Stimulated activated CD4-positive, alpha-beta T cell treated with anti-CD3 and anti-CD28 coated beads, Interleukin-1b, Interleukin-23, amount 100 ng/mL, for 4 hours (primary cell): ENCODE measurements at places on chromosomes 7 and 10.

- DNase-seq: no peak
Measured at GRCh38 chr7:141640239-141640840, 61.6 kb downstream of the DENND11 start.

DNA sequence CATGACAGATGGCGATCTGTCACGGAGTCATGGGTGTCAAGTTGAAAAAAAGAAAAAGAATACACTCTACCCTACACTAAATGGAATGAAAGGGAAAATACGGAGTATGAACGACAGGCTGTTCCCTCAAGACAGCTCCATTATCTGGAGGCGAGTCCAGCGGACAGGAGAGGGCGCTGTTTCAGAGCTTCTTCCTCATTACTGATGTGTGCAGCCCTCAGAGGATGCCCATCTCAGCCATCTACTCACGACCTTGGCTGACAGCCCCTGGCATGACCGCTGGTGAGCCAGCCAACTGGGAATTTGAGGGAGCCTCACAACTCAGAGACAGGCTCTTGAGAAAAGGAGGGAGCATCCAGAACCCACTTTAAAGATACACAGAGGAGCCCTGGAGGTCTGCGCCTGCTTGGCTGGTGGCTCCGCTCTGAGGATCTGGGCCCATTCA is 49.6 kb upstream of the SMNDC1 start:
- DNase-seq: peak; percentile 71

DNA sequence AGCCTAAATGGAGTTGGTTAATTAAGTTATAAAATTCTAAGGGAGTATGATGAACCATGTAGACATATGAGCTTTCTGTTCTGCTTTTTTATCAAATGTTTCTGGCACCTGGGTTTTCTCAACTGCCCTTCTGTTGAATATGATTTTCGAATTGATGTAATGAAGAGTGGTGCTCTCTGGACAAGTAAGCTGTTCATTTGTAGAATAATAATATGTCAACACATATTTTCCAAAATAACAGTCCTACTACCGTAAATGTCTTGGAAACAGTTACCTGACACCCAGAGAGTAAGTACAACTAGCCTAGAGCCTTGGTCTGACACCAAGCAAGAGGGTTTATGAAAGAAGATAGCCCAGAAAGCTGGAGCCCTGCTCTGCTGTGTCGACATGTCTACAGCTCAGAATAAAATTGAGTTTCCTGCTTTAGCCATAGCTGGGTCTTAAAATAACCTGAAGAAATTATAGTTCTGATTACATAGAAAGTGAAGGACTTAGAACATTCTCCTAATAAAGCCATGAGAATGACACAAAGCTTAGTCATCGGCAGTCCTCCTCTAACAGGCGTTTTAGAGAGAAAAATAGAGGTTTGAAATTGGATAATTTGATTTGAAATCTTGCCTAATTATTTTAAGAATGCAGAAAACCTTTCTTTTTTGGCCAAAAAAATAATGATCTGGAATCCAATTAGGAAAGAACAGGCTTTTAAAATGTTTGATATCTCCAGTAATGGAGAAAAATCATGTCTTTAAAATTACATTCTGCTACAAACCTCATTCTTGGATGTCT is 25.1 kb downstream of the HDAC9 start:
- DNase-seq: no peak

DNA sequence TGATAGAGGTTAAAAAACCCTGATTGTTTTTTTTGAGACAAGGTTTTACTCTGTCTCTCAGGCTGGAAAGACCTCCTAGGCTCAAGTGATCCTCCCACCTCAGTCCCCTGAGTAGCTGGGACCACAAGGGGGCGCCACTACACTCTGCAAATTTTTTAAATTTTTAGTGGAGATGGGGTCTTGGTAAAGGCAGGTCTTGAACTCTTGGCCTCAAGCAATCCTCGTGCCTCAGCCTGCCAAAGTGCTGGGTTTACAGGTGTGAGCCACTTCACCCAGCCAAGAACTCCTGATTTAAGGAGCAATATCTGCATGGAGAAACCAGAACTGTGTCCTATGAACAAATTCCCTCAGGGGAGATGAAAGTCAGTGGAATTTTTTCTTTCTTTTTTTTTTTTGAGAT is 7.3 kb upstream of the KLHDC10 start:
- peak; percentile 61 for DNase-seq

- DNase-seq: no peak
Measured at GRCh38 chr10:128003521-128003920, 96.6 kb downstream of the PTPRE start.

GRCh38 chr7:136859803-136860202 is 8.6 kb upstream of the CHRM2 start:
- no peak for DNase-seq

GRCh38 chr7:16755397-16755796 is 1.8 kb downstream of the TSPAN13 start:
- DNase-seq: no peak

- DNase-seq: no peak
Measured at GRCh38 chr10:44724415-44725174, 186.5 kb upstream of the TMEM72 start.

GRCh38 chr10:100045592-100045991 is 35.8 kb upstream of the DNMBP start:
- DNase-seq: no peak

GRCh38 chr7:150377196-150377595 is 1.9 kb upstream of the ZNF775 start:
- DNase-seq: no peak

GRCh38 chr7:104254696-104255095 is 46.9 kb upstream of the ORC5 start:
- no peak for DNase-seq

- DNase-seq: peak; percentile 68
Measured at GRCh38 chr7:155069992-155070751, at the start of gene HTR5A. Gene HTR5A (plus strand): TSS chr7:155070324. CDS start chr7:155070900, 576 bp downstream.

GRCh38 chr10:119538632-119539358 is 3.7 kb downstream of the RGS10 start:
- DNase-seq: no peak

GRCh38 chr7:24882989-24883621 is 96.9 kb downstream of the OSBPL3 start:
- no peak for DNase-seq

GRCh38 chr7:121300685-121301420 is 27.9 kb upstream of the WNT16 start:
- DNase-seq: no peak

GRCh38 chr7:12518920-12519681 is 51.4 kb upstream of the SCIN start:
- no peak for DNase-seq

DNA sequence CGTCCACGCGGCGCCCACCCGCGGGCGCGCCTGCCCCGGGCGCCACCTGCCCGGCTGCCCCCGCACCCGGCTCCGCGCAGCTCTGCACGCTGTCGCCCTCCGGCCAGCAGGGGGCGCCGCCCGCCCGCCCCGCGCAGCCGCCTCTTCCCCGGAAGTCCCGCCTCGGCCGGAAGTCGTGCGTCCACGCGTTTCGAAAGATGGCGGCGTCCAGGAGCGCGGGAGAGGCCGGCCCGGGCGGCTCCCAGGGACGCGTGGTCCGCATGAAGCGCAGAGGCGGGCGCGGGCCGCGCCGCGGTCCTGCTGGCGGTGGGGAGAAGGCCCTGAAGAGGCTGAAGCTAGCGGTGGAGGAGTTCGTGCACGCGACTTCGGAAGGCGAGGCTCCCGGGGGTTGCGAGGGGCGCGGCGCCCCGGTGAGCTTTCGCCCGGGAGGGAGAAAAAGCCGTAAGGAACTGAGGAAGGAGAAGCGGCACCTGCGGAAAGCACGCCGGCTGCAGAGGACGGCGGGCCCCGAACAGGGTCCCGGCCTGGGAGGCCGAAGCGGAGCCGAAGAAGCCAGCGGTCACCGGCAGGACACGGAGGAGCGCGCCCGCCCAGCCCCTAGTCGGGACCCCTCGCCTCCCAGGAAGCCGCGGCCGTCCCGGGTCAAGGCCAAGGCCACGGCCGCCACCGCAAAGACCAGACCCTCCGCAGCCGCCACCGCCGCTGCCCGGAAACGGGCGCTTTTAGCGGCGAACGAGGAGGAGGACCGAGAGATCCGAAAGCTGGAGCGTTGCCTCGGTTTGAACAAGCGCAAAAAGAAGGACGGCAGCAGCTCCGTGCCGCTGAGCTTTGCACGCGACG is at the start of gene NOM1:
Gene NOM1 (plus strand): TSS at position 172 of the 840 bp plus-strand sequence. CDS start 26 bp downstream, at position 198.
- DNase-seq: peak; percentile 93

DNA sequence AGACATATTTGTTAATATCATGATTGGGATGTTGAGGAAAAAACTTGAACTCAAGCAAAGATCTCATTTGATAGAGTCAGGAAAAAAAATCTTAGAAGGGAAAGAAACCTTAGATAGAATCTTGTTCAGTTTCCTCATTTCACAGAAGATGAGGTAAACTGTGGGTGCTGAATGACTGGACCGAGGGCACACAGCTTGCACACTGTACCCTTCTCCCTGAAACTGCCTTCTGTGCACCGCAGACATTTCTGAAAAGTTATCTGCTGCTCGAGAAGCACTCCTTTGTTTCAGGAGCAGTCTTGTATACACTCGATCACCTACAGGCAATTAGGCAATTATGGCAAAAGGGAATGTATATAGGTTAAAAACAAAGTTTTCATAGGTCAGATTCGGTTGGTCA is 167.4 kb downstream of the SKAP2 start:
- DNase-seq: no peak

GRCh38 chr7:142811154-142811737 is 40.5 kb downstream of the PRSS2 start:
- no peak for DNase-seq

DNA sequence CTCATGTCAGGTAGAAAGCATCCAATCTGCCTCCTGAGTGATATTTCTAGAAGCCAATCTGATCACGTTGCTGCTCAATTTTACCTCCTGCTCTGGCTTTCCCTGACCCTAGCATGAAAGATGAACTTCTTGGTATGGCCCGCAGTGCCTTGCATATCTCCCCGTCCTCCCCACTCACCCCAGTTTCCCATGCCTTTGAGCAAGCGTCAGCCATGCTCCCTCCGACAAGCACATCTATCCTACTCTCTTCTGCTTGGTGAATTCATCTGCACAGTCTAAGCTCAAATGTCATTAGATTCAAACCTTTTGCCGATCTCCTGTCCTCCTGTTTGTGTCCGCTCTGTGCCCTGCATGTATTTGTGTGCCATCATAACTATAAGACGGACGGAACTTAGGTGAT is 6.2 kb upstream of the TBXAS1 start:
- DNase-seq: no peak

- DNase-seq: no peak
Measured at GRCh38 chr10:122555442-122555841, 5.1 kb upstream of the DMBT1 start.

- no peak for DNase-seq
Measured at GRCh38 chr7:69781412-69781846, 183.2 kb downstream of the AUTS2 start.

DNA sequence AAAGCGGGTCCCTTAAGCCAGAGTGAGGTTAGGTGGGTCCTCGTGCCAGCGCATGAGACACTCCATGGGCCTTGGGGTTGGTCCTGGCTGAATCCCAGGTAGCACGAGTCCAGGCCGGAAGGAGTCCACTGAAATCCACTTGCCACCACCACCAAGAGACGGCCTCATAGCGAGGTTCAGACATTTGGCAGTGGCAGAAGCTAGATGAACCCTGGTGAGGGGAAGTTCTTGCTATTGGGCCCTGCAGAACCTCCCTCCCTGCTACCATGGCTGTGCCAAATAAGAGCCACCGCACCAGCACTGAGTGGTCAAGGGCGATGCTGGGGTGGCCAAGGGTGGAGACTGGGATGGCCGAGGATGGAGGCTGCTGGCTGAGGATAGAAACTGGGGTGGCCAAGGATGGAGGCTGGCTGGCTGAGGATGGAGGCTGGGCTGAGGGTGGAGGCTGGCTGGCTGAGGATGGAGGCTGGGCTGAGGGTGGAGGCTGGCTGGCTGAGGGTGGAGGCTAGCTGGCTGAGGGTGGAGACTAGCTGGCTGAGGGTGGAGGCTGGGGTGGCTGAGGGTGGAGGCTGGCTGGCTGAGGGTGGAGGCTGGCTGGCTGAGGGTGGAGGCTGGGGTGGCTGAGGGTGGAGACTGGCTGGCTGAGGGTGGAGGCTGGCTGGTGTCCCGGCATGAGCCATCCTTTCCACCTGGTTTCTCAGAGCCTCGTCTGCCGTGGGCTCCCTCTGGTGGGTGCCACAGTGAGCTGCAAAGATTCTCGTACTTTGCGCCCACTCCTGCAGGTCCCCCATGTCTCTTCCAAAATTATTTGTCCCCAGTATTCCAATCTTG is 88.2 kb downstream of the ELFN1 start:
- DNase-seq: peak; percentile 15

- DNase-seq: no peak
Measured at GRCh38 chr10:22618078-22618785, 96.1 kb downstream of the PIP4K2A start.

GRCh38 chr10:24269476-24269875 is 60.5 kb downstream of the KIAA1217 start:
- no peak for DNase-seq

GRCh38 chr7:129150199-129150996 is 5.9 kb downstream of the TSPAN33 start:
- DNase-seq: no peak

DNA sequence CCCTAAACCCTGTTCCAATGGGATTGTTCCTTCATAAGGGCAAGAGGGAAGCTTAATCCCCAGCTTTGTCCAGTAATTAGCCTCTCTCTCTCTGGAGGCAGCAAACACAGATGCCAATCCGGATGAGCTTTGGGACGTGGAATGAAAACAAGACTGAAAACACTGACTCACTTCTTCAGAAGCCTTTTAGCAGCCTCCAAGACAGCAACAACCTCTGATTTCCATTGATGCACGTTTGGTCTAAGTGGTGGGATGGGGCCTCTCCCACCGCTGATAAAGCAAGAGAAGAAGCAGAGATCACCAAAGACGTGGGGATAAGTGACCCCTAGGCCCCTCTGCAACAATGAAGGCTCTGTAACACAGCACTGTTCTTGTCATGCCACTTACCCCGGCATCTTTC is 5.8 kb upstream of the GFRA1 start:
- no peak for DNase-seq

DNA sequence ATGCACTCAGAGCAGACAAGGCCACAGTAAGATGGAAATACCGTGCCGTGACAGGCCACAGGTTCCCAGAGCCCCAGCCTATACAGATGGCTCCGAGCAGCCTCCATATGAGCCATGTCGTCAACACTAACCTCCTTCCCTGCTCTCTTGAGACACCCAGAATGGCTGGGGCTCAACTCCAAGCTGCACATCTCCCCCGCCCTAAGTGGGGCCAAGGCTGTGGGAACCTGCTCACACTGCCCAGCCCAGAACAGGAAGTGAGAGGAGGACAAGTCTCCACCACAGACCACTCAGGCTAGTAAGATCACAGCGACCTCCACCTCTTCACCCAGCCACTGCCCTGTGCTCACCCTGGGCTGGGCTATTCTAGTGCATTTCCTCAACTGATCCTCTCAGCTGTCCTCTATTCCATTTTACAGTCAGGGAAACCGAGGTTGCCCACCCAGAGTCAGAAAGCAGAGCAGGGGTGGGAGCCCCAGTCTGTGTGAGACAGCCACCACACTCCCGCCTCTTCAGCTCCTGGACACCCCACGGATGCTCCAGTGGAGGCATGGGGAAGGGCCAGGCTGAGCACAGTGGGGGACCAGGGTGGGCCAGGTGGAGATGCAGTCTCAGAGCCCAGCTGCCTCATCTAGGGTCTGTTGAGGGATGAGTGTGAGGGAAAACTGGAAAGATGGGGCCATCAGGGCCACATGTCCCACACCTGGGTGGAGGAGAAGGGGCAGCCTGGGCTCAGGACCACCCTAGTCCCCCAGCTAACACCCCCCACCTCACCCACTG is 11.6 kb downstream of the GRID1 start:
- no peak for DNase-seq
